ENCODE measurements at places on chromosomes 3 and 15.
A peak's percentile ranks its signal among the peaks of the same experiment; 100 is the strongest.

DNA sequence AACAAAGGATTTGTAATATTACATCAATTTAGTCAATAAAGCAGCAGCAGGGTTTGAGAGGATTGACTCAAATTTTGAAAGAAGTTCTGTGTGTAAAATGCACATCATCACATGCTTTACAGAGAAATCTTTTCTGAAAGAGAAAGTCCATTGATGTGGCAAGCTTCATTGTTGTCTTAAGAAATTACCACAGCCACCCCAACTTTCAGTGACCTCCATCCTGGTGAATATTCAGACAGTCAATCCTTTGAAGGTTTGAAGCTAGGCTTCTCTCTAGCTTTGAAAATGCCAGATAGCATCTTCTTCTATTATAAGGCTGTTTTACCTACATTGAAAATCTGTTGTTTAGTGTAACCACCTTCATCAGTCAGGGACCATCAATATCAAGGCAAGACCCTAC lies 51.8 kb upstream of the SETMAR start:
- DNase-seq, result no peak

- peak; percentile 77 for DNase-seq
These were observed 27.3 kb upstream of the FGD5 start for GRCh38 chr3:14791343-14791945.

GRCh38 chr3:152300029-152300731 lies 31.5 kb downstream of the MBNL1 start:
- no peak for DNase-seq

DNA sequence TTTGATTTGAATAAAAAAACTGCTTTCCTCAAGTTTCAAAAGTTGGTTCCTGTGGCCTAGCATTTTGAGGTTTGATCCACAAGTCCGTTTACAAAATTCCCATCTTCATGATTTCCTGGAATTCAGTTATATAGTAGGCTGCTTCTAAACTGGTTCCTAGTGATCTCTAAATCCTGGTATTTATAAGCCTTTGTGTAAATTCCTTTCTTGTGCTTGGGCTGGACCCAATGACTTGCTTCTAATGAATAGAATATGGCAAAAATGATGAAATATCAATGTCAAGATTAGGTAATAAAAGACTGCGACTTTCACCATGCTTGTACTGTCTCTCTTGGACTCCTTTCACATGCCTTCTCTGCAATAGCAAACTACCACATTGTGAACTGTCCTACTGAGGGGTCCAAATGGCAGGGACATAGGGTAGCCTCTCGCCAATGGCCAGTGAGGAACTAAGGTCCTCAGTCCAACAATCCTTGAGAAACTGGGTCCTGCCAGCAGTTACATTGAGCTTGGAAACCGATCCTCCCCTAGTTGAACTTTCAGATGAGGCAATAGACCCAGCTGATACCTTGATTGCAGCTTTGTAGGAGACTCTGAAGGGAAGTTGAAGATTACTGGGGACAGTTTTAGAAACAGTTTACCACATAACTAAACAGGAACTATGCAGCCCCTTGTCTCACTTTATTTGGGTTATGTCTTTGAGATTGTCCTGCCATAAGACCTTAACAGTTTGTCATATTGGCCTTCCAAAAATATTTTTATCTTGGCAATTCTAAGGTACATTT lies 303.9 kb upstream of the TBC1D5 start:
- no peak for DNase-seq

GRCh38 chr3:27565201-27565852 lies 81.1 kb upstream of the SLC4A7 start:
- DNase-seq, result no peak

- no peak for DNase-seq
These were observed 161.0 kb upstream of the HES1 start for GRCh38 chr3:193974671-193975535.

- DNase-seq, result no peak
These were observed 278.2 kb upstream of the KCNH8 start for GRCh38 chr3:18870074-18870640.

DNA sequence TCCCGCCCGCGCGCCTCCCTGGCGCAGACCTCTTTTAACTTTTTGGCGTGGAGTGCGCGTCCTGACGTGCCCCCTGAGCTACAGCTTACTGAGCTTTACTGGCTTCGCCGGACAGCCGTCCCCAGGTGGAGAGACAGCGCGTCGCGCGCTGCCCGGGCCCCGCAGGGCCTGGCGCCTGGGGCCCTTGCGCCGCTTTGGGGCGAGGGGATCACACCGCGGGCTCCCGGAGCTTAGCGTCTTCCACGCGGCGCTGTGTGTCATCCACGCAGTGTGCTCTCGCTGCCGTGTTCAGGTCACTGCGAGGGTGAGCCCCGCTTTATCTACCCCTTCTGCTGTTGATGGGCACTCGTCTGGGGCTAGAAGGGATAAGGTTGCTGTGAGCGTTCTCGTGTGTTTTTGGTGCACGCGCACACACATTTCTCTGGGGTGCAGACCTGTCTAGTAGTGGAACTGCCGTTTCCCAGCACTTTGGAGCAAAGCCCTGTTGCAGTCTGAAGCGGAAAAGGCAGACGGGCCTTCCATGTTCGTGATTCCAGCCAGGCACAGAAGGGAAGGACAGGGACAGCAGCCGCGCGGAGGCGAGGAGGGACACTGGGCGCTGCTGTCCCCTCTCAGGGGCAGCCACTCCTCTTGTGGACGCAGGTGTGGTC lies 33.1 kb upstream of the ALDH1L1 start:
- DNase-seq, result no peak

GRCh38 chr3:193850084-193850619 lies 257.1 kb downstream of the OPA1 start:
- DNase-seq, result no peak

GRCh38 chr3:11009898-11010297 lies 17.4 kb downstream of the SLC6A1 start:
- no peak for DNase-seq

GRCh38 chr15:89888214-89888804 lies 5.5 kb downstream of the AP3S2 start:
- peak; percentile 35 for DNase-seq

GRCh38 chr3:23442598-23443383 lies 239.7 kb downstream of the UBE2E2 start:
- DNase-seq, result no peak

- peak; percentile 93 for DNase-seq
These were observed 7.9 kb downstream of the KIF7 start for GRCh38 chr15:89647191-89647851.

- no peak for DNase-seq
These were observed 37.1 kb downstream of the CTXND1 start for GRCh38 chr15:80214910-80215309.

DNA sequence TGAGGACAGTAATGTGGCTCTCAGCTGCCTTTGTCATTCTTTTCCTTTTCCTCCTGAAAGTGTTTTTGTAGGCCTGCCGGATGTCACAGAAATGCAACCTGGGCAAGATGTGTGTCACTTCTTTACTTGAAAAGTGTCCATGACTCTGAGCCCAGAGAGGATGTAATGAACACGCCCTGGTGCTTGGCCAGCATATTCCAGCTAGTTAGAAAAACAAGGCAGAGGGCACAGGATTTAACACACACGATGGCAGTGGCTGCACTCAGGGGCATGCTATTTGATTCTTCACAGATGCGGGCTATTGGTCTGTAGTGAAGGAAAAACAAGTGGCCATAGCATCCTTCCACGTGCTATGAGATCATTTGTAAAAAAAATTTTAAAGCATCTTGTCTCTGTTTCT lies 30.3 kb upstream of the PTX3 start:
- DNase-seq, result no peak
